ENCODE measurements at places on chromosomes 1 and 21.

GRCh38 chr1:200872446-200873115, at the start of gene GPR25:
Gene GPR25 (plus strand): TSS chr1:200872981. CDS start chr1:200873038, 57 bp downstream.
- no peak for DNase-seq

GRCh38 chr1:240611228-240611618, 732 bp downstream of the GREM2 start:
- DNase-seq: no peak

DNA sequence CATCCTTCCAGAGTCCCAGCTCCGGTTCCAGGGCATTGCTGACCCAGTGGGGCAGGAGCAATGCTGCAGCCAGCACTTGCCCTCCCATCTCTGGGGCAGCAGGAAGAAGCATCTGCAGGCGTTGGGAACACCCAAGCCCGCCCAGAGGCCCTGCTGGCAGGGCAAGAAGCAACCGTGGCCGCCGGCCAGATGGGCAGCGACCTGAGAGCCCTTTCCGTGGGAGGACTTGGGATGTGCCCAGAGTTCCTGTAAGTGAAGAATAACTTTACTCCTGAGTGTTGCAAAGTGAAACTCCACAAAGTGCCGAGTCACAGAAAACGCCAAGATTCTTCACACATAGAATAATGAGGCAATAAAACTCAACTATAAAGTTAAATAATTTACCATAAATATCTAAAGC, 46.0 kb downstream of the GRIK3 start:
- DNase-seq: no peak

DNA sequence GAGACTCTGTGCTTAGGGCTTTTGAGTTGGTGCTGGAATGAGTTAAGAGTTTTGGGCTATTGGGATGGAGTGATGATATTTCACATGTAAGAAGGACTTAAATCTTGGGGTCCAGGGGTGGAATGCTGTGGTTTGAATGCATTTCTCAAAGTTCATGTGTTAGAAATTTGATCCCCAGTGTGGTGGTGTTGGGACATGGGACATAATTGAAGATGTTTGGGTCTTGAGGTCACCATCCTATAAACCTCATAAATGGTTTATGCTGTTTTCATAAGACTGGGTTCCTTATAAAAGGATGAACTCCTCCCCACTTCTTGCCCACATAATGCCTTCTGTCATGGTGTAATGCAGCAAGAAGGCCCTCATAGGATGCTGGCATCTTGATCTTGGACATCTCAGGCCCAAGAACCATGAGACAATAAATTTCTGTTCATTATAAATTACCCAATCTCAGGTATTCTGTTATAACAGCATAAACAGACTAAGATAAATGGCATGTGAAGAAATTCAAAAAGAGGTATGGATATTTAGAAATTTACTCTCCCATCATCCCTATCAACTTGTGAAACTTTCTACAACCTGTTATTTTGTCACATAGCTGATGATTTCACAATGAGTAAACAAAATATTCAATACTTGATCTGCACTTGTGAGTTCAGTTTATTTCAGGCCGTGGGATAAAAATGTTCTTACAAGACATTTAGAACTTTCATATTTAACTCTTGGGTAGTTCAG, 48.0 kb upstream of the NEK7 start:
- DNase-seq: no peak

DNA sequence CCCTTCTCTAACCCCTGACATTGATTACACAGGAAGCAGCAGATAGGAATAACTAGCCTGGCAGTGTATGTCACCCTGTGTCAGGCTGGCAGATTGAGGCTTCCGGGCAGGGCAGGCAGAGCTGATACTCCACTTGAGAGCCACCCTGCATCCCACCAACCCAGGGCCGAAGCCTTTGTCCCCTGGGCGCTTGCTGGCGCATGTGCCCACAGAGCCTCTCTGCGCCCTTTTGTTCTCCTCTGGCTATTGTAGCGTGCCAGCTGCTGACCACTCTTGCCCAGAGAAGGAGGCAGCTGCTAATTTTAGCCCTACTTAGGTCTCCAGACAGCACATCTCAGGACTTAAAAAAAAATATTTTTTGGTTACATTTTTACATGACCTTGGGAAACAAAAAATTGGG, 304.9 kb downstream of the HHAT start:
- DNase-seq: no peak
